EL (cell line): ENCODE measurements at places on chromosomes 16 and 17.

DNA sequence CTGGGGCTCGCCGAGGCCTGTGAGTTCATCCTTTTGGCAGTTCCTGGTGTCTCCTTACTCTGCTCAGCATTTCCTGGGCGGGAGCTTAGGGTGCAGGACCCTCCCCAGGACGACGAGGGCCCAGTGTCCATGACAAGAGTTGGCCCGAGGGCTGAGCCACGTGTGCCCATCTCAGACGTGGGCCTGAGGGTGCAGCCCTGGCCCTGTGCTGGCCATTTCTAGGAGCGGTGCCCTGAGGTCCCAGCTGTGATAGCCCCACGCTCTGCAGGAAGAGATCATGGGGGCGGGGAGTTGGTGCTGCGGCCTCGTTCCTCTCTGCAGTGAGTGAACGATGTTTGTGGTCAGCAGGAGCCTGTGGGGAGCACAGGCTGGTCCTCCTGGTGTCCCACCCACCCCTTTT is 6.0 kb upstream of the MC1R start:
- no peak for DNase-seq

DNA sequence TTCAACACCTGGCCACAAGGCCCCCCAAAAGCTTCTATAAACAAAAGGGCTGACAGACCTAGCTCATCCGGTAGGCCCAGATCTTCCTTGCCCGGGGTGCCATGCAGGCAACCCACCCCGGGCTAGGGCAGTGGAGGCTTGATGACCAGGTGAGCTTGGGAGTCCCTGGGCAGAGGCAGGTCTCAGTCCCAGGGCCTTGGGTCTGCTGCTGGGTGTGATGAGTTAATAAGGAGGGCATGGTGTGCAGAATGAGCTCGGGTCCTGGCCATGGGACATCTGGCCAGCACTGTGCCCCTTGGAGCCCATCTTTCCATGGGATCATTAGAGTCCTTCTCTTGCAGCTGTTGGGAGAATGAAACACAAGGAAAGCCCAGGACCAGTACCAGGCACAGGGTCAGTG is 20.2 kb upstream of the MPRIP start:
- no peak for DNase-seq

GRCh38 chr17:82315703-82316358 is 1.6 kb downstream of the CD7 start:
- DNase-seq: no peak

DNA sequence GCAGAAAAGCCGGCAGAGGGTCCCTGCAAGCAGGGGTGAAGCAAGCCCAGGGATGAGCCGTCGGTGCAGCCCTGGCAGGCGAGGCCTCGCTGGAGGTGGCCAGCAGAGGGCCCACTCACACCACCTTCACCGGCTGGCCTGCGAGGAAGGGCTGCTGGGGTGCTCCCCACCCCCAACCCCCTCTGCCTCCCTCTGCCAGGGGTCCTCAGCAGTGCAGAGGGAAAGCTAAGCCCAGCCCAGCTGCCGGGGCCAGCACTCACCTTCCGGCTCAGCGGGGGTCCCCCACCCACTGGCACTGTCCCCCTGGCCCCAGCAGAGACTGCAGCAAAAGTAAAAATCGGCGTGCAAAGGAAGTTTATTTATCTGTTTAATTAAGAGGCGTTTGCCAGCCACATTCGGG is 113.4 kb downstream of the ENGASE start:
- no peak for DNase-seq

DNA sequence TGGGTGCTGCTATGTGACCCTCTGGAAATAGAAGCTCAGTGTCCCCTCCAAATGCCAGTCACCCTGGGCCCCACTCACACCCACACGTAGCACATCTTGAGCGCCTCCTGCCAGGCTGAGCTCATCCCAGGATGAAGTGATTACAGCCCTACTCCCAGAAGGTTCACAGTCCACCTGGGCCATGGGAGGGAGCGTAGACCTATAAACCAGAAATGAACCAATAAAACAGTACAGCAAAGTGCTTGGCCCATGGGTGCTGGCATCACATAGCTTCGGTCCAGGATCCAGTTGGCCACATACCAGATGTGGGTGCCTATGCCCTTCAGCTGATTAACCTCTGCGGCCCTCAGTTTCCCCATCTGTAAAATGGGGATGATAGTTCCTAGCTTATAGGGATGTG is 2.2 kb upstream of the BICDL2 start:
- no peak for DNase-seq

- no peak for DNase-seq
Measured at GRCh38 chr17:31405890-31406371, 14.5 kb downstream of the RAB11FIP4 start.

- DNase-seq: no peak
Measured at GRCh38 chr17:60864708-60865005, 187.0 kb downstream of the BCAS3 start.

DNA sequence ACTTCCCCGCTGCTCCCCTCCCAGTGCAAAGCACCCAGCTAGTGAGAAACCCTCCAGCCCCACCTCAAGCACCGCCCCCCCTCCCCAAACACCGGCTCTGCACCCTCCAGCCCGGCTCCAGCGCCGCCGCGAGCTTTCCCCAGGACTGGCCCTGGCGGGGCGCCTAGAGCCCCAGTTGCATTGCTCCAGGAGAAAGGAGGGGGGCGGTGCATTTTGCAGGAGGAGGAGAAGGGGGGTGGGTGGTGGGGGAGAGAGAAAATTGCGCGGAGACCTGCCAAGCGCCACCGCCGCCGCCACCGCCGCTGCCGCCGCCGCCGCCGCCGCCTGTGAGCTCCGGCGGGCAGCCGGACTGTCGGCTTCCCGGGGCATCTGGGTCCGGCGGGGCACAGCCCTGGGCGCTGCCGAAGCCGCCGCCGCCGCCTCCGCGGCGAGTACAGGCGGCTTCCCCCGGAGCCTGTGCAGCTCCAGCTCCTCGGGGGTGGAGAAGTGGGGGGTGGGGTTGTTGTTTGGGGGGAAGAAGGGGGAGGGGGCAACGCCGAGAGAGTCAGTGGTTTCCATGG is 333 bp upstream of the NOG start:
- peak; percentile 78 for DNase-seq

- DNase-seq: no peak
Measured at GRCh38 chr17:72258711-72259110, 137.9 kb downstream of the SOX9 start.

- no peak for DNase-seq
Measured at GRCh38 chr17:78573955-78574354, 3.2 kb downstream of the DNAH17 start.

DNA sequence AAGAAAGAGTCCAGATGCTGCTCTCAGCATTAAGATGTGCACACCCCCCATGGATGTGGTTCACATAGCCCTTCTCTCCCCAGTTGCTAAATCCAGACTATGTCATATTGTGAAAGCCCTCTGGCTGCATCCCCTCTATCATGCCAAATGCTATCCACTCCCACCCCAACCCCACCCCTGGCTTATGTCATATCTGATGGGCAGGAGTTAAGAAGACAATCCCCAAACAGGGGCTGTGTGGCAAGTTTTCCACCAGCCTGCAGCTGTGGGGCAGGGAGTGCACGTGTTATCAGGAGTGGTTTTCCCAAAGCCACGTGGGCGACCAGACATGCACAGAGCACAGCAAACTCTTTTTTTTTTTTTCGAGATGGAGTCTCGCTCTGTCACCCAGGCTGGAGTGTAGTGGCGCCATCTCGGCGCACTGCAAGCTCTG is 10.0 kb downstream of the FAM117A start:
- no peak for DNase-seq

- DNase-seq: no peak
Measured at GRCh38 chr17:79182176-79183042, 107.8 kb downstream of the ENGASE start.

DNA sequence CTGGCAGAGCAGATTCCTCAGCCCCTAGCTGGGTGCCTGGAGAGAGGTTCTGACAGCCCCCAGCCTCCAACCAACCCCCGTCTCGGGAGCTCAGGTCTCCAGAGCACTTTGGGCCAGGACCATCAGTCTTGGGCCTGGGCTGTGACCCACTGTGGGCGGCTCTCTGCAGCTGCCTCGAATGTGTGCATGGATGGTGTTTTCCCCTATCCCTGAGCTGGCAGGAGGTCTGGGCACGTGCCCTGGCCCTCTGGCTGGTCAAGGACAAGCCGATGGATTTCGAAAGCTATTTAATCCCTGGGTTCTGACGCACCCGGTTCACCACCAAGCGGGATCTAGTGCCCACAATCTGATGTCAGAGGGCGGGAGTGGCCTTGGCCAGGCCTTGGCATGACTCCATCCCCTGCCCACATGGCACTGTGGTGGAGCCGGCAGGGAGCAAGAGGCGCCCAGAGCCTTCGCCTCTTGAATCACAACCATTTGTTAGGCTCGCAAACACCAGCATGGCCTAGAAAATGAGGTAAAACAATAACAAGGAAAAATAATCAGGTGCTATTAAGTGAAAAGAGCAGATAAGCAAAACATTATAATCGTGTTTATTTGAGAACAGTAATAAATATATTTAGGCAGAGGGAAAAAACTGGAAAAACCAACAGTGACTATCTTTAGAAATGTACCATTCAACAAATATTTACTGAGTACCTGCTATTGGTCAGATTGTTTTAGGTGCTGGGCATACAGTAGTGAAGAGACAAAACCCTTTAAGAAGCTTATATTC is 69.3 kb upstream of the TOB1 start:
- DNase-seq: no peak

- DNase-seq: peak; percentile 8
Measured at GRCh38 chr17:37360632-37361031, 15.2 kb upstream of the C17orf78 start.

DNA sequence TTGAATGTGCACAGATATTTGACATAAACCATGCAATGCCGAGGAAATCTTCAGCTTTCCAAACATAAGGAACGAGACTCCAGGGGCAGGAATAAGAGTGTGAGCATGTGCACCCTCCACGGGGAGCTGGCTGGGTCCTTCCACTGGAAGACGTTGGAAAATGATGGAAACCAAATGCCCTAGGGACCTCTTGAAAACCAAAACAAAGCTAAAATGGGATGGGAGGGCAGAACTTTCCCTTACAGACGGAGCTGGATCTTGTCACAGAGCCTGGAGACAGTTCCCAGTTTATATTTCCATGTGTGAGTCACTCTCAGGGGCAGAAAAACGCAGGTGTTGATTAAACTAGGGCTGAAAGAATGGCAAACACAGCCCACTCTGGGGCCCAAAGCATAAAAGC is 34.4 kb upstream of the DNAH17 start:
- DNase-seq: no peak

GRCh38 chr17:74243013-74243755 is 29.8 kb downstream of the TTYH2 start:
- DNase-seq: no peak

- DNase-seq: no peak
Measured at GRCh38 chr17:66939461-66940114, 24.9 kb upstream of the CACNG4 start.

DNA sequence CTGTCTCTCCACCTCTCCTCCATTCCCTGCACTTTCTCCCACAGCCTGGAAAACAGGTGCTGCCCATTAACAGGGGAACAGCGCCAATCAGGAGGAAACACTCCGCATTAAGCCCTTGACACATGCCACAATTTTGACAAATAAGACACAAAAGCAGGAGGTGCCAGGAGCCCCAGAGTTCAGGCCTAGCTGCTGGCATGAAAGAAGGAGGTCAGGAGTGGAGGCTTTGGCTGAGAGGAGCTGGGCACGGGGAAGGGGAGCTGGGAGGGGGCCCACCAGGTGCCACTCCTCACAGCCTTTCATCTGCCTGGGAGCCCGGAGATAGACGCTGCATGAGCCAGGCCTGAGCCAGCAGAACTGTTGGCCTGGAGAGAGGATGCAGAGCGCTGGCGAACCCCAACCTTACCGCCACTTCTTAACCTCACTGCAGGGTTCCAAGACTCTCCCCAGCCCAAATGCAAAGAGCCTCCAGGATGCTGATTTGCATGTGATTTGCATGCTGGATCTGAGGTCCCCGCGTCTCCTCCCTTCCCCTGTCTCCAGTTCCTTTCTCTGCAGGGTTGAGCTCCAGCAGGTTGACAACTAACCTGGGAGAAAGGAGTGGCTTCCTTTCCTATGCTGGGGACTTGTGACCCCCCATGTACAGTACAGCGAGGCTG is 139.8 kb upstream of the SDK2 start:
- DNase-seq: no peak

DNA sequence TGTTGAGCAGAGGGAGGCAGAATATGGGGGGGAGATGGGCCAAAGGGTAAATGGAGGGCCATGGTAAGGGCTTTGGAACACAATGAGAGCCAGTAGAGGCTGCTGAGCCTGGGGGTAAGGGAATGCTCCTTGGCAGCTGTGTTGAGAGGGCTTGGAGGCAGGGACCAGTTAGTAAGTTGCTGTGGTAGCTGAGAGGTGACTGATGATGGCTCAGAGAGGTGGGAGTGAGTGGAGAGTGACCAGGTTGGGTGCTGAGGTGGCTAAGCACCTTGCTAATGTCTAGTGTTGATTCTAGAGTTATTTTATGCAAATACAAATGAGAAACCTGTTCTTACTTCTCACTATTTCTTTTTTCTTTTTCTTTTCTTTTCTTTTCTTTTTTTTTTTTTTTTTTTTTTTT is 10.8 kb downstream of the SBK1 start:
- DNase-seq: no peak

DNA sequence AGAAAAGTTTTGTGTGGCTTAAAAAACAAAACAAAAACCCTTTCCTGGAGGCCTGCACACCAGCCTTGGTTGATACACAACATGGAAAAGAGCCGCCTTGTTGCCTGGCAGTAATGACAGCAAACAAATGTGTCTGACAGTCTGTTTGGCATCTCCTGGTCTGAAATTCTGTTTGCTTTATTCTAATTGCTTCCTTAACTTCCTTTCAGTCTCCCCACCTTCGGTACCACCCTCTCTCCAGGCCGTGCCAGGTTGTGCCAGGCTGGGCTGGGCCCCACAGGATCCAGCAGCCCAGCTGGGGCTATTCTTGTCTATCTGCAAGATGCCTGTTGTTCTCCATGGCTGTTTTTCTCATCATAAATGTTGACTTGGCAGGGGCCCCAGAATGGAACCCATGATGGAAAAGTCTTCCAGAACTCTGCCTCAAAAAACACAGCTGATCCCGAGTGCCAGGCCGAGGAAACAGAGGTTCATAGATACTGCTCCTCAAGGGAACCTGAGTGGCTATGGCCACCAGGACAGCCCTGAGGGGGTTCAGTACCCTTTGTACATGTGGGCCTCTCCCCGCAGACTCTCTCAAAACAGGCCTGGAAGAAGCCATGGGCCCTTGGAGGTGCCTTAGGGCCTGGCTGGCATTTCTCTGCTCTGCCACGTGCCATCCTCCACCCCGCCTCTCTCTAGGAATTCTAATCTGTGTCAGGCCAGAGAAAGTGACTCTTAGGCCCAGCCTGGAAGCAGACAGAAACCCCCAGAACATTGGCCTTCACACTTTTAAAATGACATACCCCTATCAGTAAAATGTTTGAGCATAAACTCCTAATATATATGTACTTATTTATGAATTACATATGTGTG is 50.5 kb downstream of the YPEL2 start:
- no peak for DNase-seq
